HS-27A (cell line): ENCODE measurements at places on chromosomes 16 and 17.

DNA sequence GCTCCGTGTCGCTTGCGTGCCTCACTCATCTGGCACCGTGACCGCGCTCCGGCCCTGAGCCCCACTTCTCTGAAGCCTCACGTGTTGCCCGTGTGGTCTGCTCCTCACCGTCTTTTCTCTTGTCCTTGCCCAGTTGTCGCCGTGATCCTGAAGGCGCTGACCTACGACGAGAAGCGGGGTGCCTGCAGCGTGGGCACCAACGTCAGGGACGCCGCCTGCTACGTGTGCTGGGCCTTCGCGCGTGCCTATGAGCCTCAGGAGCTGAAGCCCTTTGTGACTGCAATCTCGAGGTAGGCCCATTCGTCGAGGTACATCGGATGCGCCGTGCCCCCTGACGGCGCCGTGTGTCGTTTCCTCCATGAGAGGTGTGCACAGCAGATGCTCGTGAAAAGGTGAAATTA, 30.3 kb upstream of the ZNF750 start:
- DNase-seq: no peak

DNA sequence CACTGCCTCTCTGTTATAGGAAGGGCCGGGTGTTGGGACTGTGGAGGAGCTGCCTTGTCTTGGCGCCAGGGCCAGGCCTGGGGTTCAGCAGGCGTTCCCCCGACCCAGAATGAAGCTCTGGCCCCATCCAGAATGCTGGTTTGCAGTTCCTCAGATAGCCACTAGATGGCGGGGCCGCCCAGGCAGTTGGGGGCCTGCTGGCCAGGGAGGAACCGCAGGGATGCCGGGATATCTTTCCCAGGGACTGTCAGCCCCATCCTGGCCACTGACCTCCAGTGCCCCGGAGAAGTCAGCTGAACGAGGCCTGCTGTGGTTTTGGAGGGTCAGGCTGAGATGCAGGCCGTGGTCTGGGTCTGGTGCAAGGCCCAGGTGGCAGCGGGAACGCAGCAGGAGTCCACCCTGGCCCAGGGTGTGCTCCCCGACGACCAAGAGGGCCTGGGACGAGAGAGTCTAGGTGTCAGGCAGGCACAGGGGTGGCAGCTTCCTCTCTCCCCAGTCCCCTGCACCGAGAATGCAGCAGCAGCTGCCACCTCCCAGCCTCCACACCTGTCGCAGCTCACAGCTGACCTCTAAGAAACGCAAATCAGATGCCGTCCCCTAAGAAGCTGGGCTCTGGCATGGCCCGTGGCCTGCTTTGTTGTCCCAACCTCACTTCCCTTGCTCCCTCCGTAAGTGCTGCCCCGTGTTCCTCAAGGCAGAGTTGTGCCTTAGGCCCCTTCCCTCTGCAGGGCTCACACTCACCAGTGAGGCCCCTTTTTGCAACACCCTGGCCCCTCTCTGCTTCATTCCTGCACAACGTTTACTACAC, 51.2 kb downstream of the RMI2 start:
- DNase-seq: peak; percentile 9

DNA sequence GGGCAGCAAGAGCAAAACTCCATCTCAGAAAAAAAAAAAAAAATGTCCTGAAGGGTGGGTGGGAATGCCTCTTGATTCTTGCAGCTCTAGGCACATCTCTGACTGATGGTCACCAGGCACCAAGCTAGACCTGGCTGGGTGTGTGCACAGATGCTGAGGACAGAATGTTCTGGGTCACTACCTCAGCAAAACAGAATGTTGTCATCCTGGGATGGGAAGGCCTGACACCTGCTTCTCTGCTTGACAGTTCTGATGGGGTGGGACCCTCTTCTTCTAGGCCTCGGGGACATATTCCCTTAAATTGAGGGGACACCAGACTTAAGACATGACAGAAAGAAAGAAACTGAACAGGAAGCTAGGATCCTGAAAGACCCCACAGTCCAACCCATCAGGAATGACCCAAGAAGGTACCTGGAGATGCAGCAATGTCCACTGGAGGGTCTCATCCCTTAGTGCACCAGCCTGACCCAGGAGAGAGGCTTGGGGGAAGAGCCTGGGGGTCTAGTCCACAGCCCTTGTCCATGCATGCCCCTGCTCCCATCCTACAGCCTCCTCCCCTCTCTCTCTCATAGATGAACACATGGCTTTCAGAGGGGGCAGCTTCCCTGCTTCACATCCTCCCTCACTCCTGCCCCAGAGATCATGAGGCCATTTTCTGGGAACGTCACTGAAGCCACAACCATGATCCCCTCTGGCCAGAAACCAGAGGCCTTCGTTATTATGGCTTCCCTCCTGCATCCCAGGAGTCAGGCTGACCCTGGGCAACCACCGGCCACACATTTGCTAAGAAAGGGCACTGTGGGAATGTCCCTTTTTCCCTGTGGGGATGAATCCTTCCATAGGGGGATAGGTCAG, 3.8 kb upstream of the STAT5B start:
- no peak for DNase-seq

GRCh38 chr17:5121186-5121841, 5.5 kb downstream of the USP6 start:
- no peak for DNase-seq

GRCh38 chr16:11089504-11090124, 145.2 kb downstream of the CLEC16A start:
- no peak for DNase-seq

GRCh38 chr16:30910427-30911029, 12.8 kb upstream of the FBXL19 start:
- no peak for DNase-seq
